ENCODE measurements at places on chromosomes 11 and 22.

- no peak for DNase-seq
Measured at GRCh38 chr11:75968021-75968625, 153.1 kb downstream of the UVRAG start.

DNA sequence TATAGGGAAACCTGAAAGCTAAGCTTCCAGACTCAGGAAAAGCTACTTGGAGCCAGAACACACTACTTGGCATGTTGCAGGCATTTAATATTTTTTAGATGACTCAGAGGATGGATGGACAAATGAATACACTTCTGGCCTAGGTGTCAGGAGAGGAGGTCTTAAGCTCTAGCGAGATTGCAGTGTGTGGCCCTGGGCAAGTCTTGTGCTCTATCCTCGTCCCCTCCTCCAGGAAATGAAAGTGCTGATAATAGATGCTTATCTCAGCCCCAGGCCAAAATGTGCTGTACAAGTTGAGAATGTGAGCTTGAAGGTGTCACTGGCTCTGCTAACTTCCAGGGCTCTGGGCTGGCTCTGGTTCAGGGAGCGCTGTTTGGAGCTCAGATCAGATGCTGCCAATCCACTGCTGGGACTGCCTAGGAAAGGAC lies 136.3 kb downstream of the PKNOX2 start:
- DNase-seq = no peak

DNA sequence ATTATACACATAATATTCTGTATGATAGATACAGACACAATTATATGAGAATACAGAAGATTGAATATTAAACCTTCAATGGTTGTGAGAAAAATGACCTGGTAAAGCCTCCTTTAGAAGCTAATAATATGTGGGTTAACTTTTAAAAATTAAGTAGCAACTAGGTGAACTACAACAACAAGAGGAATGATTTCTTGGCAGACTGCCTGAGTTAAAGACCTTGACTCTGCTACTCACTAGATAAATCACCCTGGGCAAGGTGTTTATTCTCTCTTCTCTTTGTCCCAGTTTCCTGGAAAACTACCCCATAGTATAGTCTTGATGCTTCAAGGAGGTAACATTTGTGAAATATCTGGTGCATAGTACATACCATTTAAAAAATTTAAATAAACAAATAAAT lies 519.6 kb upstream of the TENM4 start:
- DNase-seq = no peak

DNA sequence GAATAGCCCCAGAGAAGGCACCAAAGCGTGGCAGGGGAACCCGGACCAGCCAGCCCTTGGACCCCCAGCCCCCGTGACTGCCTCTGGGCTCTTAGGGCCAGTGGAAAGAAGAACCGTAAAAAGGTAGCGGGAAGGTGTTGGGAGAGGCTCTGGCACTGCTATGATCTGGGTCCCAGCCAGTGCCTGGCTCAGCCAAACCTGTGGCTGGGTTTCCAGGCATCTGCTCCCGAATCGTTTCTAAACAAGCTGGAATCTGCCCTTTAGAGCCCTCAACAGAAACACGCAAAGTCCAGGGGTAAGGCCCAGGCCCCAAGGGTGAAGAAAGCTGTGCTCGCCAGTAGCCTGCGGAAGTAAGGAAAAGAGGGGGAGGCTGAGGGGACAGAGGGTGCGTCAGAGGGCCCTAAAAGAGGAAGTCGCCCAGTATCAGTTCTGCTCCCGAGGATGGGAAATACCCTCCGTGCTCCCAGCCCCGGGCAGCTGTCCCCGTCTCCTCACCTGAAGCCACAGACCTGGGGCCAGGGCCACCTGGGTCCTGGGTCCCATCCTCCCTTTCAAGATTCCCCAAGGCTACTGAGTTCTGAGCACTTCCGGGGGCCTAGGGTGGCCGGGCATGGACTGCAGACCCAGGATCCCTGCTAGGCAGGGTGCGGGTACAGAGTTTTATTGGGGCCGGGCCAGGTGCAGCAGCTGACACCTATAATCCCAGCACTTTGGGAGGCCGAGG lies 24.7 kb downstream of the IL10RA start:
- DNase-seq = no peak

All from stimulated activated CD4-positive, alpha-beta T cell treated with anti-CD3 and anti-CD28 coated beads, Interleukin-4, amount 100 ng/mL, for 4 hours (primary cell).